ENCODE measurements at places on chromosomes 6 and 20.

- no peak for DNase-seq
These were observed 339.6 kb upstream of the NOX3 start for GRCh38 chr6:155795173-155795796.

DNA sequence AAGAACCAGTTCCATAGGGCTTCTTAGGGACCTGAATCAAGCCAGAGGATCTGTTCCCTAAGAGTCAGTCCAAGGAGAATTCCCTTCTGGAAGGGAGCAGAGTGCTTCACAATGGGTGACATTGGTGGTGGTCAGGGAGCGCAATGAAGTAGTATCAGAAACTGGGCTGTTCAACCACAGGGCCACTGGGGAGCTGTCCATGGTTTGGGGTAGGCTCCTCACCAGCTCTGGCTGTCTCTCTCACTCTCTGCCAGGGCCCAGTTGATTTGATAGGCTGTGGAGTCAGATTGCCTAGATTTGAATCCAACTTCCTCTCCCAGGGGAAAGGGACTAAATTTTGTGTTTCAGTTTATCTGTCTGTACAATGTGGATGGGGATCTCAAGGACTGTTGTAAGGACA lies 36.7 kb upstream of the CHD6 start:
- DNase-seq = no peak

DNA sequence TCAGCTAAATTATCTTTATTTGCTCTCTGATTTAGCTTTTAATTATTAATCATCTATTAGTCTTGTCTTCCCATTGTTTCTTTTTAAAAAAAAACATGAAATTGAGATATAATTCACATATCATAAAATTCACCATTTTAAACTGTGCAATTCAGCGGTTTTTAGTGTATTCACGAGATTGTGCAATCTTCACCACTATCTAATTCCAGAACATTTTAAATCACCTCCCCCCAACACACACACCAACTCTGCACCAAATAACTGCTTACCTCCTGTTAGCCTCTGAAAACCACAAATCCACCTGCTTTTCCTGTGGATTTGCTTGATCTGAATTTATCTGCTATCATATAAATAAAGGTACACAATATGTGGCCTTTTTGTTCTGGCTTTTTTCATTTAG lies 8.8 kb upstream of the ABRACL start:
- no peak for DNase-seq

DNA sequence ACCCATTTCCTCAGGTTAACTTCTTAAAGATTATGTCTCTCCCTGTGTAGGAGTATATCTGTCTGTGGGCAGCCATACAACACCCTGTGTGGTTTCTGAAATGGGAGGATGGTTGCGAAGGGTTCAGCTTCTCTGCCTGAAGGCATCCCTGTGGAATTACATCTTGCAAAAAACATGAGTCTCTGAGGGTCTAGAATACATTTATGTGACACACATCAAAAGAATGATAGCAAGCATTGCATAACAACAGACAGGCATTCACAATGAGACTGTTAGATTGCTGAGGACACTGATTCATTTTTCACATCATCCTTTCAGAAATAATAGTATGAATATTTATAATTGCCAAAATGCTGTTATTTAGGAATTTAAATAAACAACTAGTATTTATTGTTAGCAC lies 670.9 kb downstream of the HTR1B start:
- peak; percentile 2 for DNase-seq

- DNase-seq = no peak
These were observed 42.6 kb upstream of the SCML4 start for GRCh38 chr6:107866606-107867301.

DNA sequence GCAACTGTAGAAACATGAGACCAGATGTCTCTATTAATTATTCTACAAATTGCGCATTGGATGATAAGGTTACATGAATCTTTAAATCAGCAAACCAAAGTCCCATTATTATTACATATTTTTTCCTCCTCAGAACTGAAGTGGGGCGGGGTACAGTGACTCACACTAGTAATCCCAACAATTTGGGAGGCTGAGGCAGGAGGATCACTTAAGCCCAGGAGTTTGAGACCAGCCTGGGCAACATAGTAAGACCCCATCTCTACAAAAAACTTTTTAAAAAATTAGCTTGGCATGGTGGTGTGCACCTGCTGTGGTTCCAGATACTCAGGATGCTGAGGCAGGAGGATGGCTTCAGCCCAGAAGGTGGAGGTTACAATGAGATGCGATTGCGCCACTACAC lies 29.0 kb downstream of the HFE start:
- DNase-seq = no peak

DNA sequence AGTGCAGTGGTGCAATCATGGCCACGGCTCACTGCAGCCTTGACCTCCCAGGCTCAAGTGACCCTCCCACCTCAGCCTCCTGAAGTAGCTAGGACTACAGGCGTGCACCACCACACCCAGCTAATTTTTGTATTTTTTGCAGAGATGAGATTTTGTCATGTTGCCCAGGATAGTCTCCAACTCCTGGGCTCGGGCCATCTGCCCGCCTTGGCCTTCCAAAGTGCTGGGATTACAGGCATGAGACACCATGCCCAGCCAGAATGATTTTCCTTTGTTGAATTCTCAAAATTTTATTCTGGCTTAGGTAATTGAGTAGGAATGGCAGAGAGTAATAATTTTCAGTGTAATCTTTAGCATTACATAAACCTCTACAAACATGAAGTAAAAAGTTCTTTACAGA lies 37.1 kb downstream of the SLC16A10 start:
- no peak for DNase-seq

- DNase-seq = no peak
These were observed 127.9 kb upstream of the BACH2 start for GRCh38 chr6:90424580-90424979.

GRCh38 chr20:16533502-16533901 lies 39.7 kb downstream of the KIF16B start:
- no peak for DNase-seq

DNA sequence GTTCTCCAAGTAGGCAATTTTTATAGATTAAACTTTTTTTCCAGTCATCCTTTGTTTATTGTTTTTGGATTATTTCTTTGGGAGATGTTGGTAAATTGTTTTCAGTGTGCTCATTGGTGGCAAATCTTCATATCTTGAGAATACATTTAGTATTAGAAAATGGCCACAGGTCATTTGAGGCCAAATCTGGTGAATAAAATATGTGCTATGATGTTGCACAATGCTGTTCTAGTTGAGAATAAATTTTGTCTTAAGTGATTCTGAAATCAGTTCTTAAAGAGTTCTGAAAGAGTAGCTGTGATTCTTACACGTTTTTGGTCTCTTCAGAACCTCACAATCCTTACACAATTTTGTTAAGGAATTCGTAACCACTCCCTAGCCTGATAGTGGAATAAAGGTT lies 20.1 kb downstream of the CDKAL1 start:
- DNase-seq = no peak
